ENCODE measurements at places on chromosomes 12 and 14. TPM values are rescaled to one million over a fixed set of nuclear protein-coding genes. Genes with fewer than 3 reads are reported as not detected.

Gene GSC
- not detected for total RNA-seq

Gene OTOGL
- 0.05 TPM for total RNA-seq

Gene TRHDE
- not detected for total RNA-seq

Gene TAS2R50
- total RNA-seq = 1.5 TPM

Gene PMEL
- 0.53 TPM for total RNA-seq

Gene ARMH4
- 1.4 TPM for total RNA-seq

Gene FOXA1
- total RNA-seq = 2.6 TPM

Gene EPYC
- not detected for total RNA-seq

Gene IL23A
- total RNA-seq = 0.51 TPM

Gene AEBP2
- 18.8 TPM for total RNA-seq

Gene SPRING1
- 19.5 TPM for total RNA-seq

Gene CSRP2
- 40.2 TPM for total RNA-seq

Gene RPS6KL1
- 23.6 TPM for total RNA-seq

Gene ZNF891
- total RNA-seq = 1.2 TPM

Gene PKP2
- total RNA-seq = 60.0 TPM

Gene CINP
- total RNA-seq = 50.2 TPM

Gene DIO3
- not detected for total RNA-seq

Gene LMNTD1
- total RNA-seq = not detected

Gene LUM
- 147 TPM for total RNA-seq

Gene SERPINA10
- total RNA-seq = not detected

Gene CLEC6A
- total RNA-seq = not detected

Gene PLEKHD1
- total RNA-seq = 1.1 TPM

Gene CIDEB
- not detected for total RNA-seq

Gene SNW1
- total RNA-seq = 48.4 TPM

Gene ETFBKMT
- total RNA-seq = 4.8 TPM

Gene KRT78
- total RNA-seq = not detected

Gene PRH1
- total RNA-seq = 8.9 TPM

Gene DCN
- 356 TPM for total RNA-seq

Gene ASCL4
- not detected for total RNA-seq

Gene TSPAN19
- total RNA-seq = not detected

Gene MED6
- total RNA-seq = 29.2 TPM

Gene SERPINA9
- total RNA-seq = not detected

Gene PPFIA2
- total RNA-seq = not detected

Gene WSB2
- 145 TPM for total RNA-seq

Gene CFAP54
- 0.67 TPM for total RNA-seq

Gene CCNB1IP1
- 39.9 TPM for total RNA-seq

Gene KCNA1
- total RNA-seq = 0.13 TPM

Gene CATSPERB
- total RNA-seq = not detected

All from myocyte (in vitro differentiated cells).